ENCODE measurements at places on chromosomes 11 and 22.

DNA sequence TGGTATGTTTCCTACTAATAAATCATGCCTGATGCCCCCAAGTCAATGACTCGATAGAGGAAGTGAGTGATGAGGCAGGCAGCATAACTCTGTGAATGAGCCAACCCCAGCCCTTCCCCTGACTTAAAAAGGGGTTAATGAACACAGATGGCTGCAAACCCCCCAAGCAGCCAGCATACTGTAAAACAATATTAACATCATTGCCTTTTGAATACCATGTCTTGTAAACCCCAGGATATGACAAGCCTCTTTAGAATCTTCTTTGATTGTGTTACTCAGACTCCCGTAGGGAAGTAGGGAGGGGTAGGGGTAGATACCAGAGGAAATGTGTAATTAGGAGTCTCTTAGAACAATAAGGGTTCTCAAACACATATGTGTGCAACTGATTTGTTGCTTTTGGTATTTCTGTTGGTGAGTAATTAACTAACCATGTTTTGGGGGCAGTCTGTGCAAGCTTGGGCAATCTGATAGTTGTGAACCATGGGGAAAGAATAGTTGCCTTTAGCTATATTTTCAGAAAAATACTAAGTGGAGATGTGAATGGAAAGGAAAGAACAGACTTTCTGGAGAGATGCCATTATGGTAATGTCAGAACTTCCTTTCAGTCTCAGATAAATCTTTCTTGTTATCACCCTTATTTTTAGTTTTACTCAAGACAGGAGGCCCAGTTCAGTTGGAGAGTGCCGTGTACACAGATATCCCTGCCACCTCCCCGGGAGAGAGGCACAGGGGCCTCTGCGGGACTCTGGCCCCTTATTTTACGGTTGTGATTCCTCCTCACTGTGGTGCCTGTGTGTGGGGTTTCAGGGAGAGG lies 701.8 kb downstream of the NTM start:
- no peak for DNase-seq

DNA sequence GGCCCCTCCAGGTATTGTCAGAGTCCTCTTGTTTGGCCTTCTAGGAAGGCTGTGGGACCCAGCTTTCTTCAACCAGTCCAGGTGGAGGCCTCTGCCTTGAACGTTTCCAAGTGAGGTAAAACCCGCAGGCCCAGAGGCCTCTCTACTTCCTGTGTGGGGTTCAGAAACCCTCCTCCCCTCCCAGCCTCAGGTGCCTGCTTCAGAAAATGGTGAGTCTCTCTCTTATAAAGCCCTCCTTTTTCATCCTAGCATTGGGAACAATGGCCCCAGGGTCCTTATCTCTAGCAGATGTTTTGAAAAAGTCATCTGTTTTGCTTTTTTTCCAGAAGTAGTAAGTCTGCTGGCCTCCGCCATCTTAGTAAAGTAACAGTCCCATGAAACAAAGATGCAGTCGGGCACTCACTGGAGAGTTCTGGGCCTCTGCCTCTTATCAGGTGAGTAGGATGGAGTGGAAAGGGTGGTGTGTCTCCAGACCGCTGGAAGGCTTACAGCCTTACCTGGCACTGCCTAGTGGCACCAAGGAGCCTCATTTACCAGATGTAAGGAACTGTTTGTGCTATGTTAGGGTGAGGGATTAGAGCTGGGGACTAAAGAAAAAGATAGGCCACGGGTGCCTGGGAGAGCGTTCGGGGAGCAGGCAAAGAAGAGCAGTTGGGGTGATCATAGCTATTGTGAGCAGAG lies at the start of gene CD3E:
CD3E (plus strand) TSS at position 163 of the 681 bp plus-strand sequence; CDS start at position 386, 223 bp downstream.
- DNase-seq: peak; percentile 37

- DNase-seq: no peak
These were observed 704.1 kb upstream of the CCDC90B start for GRCh38 chr11:83990160-83990733.

DNA sequence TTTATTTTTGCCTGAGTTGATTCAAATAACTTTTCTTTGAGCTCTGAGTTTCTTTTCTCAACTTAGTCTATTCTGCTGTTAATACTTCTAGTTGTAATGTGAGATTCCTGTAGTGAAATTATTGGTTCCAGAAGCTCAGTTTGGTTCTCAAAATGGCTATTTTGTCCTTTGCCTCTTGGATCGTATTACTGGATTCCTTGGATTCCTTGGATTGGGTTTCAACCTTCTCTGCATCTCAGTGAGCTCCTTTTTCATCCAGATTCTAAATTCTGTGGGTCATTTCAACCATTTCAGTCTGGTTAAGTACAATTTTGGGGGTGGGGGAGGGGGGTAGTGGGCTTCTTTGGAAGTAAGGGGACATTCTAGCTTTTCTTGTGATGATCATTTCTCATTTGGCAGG lies 341.1 kb upstream of the CNTN5 start:
- no peak for DNase-seq
